ENCODE measurements at places on chromosomes 3 and 15.

DNA sequence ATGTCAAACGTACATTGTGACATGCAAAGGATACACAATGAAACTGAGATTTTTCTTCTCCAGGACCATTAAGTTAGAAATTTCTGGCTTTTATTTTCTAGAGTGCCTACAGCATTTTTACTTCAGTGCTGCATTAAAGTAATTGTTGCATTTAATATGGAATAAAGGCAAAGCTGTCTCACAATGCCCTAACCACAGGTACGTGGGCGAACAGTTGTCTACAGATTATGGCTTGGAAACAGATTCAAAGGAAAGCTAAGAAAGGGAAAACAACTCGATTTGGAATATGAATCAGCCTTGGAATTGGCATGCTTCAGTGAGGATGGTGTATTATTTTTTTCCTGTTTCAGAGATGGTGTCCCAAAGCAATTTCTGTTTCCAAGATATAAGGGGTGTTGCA is 79.1 kb upstream of the TUSC7 start:
- no peak for DNase-seq

- DNase-seq = no peak
Observed at GRCh38 chr15:66115568-66116206, 137.9 kb downstream of the MEGF11 start.

DNA sequence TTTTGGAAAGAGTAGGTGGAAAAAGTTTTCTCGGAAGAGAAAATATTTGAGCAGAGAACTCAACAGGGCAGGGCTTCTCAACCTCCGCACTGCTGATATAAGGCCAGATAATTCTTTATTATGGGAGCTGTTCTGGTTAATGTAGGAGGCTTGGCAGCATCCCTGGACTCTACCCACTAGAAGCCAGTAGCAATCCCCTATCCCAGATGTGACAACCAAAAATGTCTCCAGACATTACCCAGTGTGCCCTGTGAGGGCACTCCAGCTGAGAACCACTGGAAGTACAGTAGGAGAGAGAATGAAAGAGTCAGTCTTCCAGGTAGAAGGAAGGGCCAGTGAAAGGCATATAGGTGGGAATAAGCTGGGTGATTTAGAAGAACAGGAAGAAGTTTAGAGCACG is 647.8 kb upstream of the ADAMTS9 start:
- DNase-seq = no peak

- no peak for DNase-seq
Observed at GRCh38 chr3:44026220-44026865, 215.3 kb upstream of the TOPAZ1 start.

GRCh38 chr3:126433105-126433430 is 38.4 kb downstream of the CFAP100 start:
- no peak for DNase-seq

- DNase-seq = no peak
Observed at GRCh38 chr15:90287101-90287500, 21.6 kb downstream of the NGRN start.

DNA sequence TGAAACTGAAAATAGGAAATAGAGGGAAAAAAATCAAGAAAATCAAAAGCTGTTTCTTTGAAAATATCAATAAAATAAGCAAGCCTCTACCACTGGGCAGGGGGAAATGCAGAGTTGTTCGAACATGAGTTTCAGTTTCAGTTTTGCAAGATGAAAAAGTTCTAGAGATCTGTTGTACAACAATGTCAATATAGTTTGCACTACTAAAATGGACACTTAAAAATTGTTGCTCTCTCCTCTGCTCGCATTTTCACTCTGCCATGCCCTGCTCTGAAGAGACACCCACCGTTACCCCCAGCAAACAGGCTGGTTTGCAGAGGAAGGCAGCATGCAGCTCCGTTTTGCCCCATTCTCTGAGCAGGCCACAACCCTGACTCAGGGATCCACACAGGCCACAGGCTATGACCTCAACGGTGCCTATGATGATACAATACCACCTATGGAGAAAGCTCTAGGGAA is 64.5 kb downstream of the ZNF148 start:
- no peak for DNase-seq

- DNase-seq = no peak
Observed at GRCh38 chr15:90058308-90058707, 44.0 kb downstream of the IDH2 start.

- no peak for DNase-seq
Observed at GRCh38 chr15:70936326-70936725, 43.7 kb downstream of the LRRC49 start.

GRCh38 chr3:192033246-192033645 is 572.3 kb downstream of the PYDC2 start:
- no peak for DNase-seq

GRCh38 chr3:126924458-126924857 is 58.5 kb upstream of the PLXNA1 start:
- DNase-seq = no peak

GRCh38 chr3:184440151-184440550 is 60.3 kb downstream of the CHRD start:
- no peak for DNase-seq

GRCh38 chr15:23083115-23083514 is 43.7 kb upstream of the TUBGCP5 start:
- DNase-seq = no peak

GRCh38 chr3:24182756-24183155 is 237.7 kb downstream of the NR1D2 start:
- no peak for DNase-seq

- DNase-seq = peak; percentile 70
Observed at GRCh38 chr3:67654099-67654843, at the start of gene SUCLG2. Gene SUCLG2, minus strand, starts transcription at chr3:67654612. Its CDS starts 26 bp downstream, at chr3:67654586.

DNA sequence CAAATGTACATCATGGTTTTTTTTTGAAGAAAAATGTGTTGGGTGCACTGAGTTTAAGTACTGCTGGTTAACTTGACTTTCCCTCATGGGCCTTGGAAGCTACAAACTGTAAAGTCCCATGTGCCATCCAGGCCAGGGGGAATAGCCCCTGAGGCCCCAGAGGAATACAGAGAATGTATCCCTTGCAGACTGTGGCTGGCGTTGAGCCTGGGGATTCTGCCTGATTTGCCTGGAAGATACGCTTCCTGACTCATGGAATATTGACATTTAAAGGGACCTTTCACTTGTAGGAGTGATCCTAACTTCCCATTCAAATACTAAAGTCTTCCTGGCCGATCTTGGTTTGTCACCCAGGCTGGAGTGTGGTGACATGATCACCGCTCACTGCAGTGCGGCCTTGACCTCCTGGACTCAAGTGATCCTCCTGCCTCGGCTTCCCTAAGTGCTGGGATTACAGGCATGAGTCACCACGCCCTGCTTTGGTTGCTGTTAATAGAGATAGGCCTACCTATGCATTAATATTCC is 42.0 kb downstream of the ADAMTSL3 start:
- no peak for DNase-seq

DNA sequence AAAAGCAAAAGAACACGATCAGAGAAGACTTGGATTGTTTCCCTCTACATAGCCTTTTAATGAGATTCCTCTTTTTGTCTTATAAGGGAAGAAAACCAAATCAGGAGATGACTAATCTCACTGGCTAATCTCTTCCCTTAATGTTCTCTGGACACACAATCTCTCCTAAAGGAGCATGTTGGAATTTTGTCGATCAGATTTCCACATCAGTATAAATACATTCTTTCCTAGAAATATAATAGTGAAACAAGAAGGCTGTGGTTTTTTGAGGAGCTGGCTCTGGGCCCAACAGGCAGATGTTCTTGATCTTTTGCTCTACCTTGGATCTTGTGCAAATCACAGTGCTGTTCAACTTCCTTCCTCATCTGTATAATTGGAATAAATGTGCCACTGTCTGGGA is 94.0 kb downstream of the GTPBP8 start:
- no peak for DNase-seq

DNA sequence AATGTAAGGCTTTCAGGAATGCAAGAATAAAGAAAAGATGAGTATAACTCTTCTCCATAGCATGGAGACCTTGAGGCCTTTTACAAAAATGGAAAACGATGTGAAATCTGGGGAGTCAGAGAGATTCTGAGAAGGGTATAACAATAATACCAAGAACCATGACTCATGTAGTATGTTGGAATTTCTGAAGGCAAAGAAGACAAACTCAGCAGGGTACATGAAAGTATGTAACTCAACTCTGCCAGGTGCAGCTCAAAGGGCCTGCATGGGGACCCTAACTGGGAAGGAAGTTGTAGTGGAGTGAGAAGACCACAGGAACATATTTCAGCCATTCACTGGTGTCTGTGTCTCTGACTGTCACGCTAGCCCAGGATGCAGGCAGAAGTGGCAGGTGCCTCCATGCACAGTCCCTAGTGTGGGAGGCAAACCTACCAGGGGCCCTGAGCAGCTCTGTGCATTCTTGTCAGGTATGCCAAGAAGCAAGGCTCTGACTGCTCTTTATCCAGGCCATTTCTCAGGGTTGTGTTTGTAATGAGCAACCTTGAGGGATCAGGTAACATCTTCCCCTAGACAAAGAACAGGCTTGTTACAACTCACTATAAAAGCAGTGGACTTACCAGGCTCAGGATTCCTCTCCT is 57.2 kb downstream of the GPR156 start:
- DNase-seq = no peak

DNA sequence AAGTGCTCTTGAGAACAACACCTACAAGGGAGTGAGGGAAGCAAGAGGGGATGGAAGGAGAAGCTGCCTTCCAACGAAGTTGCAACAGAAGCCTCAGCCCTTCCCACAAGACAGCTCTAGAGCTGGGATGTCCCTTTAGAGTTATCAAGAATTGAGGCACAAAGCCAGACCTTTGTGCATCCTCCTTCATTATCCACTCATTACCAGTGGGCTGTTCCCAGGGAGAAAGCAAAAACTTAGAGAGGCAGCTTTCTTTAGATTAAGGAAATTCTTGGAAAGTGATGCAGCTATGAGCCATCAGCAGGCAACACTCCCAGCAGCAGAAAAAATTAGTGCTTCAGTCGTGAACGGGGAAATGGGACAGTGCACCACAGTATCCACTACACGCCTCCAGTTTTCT is 10.6 kb upstream of the CD96 start:
- DNase-seq = no peak

DNA sequence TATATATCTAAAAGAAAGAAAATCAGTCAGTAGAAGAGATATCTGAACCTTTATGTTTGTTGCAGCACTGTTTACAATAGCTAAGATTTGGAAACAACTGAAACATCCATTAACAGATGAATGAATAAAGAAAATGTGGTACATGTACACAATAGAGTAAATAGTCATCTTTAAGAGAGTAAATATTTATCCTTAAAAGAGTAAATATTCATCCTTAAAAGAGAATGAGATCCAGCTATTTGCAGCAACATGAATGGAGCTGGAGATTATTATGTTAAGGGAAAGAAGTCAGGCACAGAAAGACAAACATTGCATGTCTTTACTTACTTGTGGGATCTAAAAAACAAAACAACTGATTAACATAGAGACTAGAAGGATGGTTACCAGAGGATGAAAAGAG is 197.0 kb upstream of the CBLB start:
- no peak for DNase-seq

DNA sequence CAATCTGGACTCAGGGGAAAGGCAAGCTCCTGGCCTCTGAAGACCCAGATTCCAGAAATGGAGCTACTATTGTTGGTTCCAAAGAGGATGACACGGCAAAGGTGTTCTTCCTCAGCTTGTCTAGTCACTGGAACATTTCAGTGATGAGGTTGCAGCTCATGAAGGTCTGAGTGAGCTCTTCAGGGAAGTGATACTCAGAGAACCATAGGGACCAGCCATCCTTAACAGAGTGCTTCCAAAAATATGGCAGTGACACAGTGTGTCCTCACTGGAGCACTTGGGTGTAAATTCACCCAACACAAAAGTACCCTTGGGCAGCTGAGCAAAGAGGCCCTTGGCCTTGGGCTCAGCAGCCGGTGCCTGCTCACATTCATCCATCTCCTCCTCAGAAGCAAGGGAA is 46.3 kb downstream of the SPTSSB start:
- no peak for DNase-seq

DNA sequence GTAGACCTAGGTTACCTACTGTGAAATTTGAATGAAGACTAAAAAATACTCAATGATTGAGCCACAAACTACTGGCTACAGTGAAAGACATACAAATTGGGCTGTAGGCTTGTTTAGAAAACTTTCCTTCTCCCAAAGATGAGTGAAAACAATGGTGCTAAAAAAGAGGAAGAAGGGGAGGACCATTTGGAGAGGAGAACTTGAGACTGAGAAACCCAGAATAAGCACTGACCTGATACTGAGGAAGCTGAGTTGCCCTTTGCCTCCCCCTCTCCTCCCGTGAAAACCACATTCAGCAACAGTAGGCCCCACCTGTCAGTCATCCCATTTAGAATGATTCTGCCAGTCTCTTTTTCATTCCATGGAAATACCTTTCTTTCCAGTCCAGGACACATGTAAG is 484.0 kb upstream of the TGFBR2 start:
- DNase-seq = no peak

DNA sequence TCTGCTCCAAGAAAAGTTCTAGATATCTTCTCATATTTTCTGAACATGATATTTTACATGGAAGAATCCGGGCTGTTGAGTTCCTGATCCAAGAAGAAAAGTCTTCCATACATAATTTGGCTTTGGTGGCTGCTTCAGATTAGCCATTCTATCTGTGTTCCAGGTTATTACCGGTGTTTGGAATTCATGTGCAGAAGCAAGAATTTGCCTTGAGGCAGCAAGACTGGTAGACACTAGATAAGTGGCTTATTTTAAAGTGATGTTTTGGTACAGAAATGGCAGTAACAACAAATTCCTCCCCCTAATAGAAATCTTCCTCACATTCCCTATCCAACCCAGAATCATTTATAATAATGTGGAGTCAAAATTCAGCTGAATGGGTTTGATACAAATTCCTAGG is 29.2 kb downstream of the MITF start:
- DNase-seq = no peak

DNA sequence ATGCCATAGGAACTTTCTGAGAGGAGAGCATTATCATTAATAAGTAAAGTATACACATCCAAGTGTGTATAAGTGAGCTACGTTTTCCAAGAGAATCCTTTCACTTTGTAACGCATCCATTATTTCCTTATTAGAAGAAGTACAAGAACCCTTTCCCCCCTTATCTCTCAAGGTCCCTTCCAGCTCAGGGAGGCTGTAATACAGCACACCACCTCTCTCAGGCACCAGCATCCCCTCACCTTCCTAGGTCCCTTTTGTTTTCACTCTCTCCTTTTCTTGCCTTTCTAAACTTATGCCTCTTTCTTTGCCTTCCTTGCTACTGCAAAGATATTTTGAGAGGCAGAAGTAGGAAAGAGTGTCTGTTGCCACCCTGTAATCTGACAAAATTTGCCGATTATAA is 446.0 kb downstream of the GRM7 start:
- no peak for DNase-seq

GRCh38 chr3:126300761-126301481 is 56.3 kb downstream of the KLF15 start:
- no peak for DNase-seq
